MCF 10A (cell line): ENCODE measurements at places on chromosomes 13 and 19. TPM values are rescaled to one million over a fixed set of nuclear protein-coding genes. Genes with fewer than 3 reads are reported as not detected.

GRCh38 chr13:75256922-75257321, 225.0 kb downstream of the TBC1D4 start:
- no peaks in the 10 kb centered on the region for H3K36me3 ChIP-seq
- DNase-seq: peak; percentile 88
- peaks cover 10% of the 10 kb centered on the region for H3K4me1 ChIP-seq
- no peaks in the 10 kb centered on the region for H3K27me3 ChIP-seq

- H3K27ac ChIP-seq: no peak overlapping the region
- no peak for DNase-seq
- no peaks in the 10 kb centered on the region for H3K36me3 ChIP-seq
- H3K27me3 ChIP-seq: no peaks in the 10 kb centered on the region
- H3K4me1 ChIP-seq: peaks cover 15% of the 10 kb centered on the region
- H3K4me3 ChIP-seq: no peak overlapping the region
Measured at GRCh38 chr13:79660361-79660760, 179.4 kb downstream of the NDFIP2 start.

GRCh38 chr13:85013006-85013405, 786.2 kb downstream of the SLITRK6 start:
- H3K27me3 ChIP-seq: no peaks in the 10 kb centered on the region
- H3K4me3 ChIP-seq: no peak overlapping the region
- no peaks in the 10 kb centered on the region for H3K4me1 ChIP-seq
- H3K27ac ChIP-seq: no peak overlapping the region

The ZNF573 gene
- total RNA-seq: 6.1 and 11.9 TPM in 2 replicates

The NUDT15 gene
- 12.0 and 21.6 TPM in 2 replicates for total RNA-seq

The NLRP11 gene
- not detected in 2 replicates for total RNA-seq
